ENCODE measurements at places on chromosomes 12 and 14. TPM values are rescaled to one million over a fixed set of nuclear protein-coding genes. Genes with fewer than 3 reads are reported as not detected.

The LMNTD1 gene
- not detected for polyA plus RNA-seq

The RASSF9 gene
- 0.10 TPM for polyA plus RNA-seq

The SVOP gene
- polyA plus RNA-seq = 7.8 TPM

The CLEC12A gene
- not detected for polyA plus RNA-seq

The PUS7L gene
- 0.61 TPM for polyA plus RNA-seq

The TNFAIP2 gene
- polyA plus RNA-seq = 19.6 TPM

The SUSD6 gene
- polyA plus RNA-seq = 35.4 TPM

The FOXN4 gene
- polyA plus RNA-seq = 9.0 TPM

The SYNDIG1L gene
- polyA plus RNA-seq = 0.78 TPM

The RPL36AL gene
- polyA plus RNA-seq = 316 TPM

The DDX54 gene
- 41.9 TPM for polyA plus RNA-seq

The SPTLC2 gene
- 24.8 TPM for polyA plus RNA-seq

The PDE3A gene
- 0.75 TPM for polyA plus RNA-seq

DNA sequence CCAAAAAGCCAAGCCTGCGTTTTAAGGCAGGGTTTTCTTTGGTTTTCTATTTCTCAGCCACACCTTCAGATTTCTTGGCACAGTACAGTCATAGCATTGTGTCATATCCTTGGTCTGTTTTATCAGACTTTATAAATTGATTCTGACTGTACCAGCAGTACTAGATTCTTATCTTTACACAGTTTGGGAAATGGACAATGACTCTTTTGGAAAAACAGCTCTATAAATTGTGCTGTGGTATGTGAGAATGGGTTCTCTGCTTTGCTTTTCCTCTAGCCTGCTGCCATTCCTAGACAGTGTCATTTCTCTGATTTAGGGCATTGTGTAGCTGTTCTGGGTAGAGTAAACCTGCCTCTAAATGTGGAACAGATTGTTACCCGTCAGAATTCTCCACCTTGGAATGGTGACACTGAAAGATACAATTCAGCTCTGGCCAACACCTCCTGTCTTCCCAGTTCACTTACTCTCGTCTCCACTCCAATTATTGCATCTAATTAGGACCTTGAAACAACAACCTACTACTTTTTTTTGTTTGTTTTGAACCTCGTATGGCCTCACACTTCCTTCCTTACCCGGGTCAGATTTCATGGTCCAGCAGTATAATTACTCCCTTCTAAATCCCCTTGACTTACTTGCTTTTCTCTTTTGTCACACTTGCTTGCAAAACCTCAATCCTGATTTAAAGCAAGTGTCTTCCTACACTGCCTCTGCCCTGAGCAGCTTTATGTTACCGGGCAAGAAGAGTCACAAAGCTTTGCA lies 226.3 kb downstream of the ERC1 start:
- no peak for DNase-seq

DNA sequence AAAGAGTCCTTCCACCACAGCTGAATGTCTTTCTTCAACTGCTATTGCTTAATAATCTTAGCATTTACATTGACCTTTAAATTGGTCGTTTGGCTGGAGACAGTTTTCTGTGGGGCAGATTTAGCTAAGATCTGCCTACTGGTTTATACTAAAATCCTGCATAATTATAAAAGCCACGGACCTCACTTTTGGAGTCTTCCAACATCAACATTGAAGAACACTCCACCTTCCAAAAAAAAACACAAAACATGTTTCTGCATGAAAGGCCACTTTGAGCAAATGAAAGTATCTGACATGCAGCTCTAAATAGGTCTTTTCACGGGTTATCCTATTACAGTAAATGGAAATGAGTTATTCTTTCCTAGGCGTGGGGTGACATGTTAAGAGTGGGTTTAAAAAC lies 57.0 kb upstream of the KRR1 start:
- DNase-seq = no peak

DNA sequence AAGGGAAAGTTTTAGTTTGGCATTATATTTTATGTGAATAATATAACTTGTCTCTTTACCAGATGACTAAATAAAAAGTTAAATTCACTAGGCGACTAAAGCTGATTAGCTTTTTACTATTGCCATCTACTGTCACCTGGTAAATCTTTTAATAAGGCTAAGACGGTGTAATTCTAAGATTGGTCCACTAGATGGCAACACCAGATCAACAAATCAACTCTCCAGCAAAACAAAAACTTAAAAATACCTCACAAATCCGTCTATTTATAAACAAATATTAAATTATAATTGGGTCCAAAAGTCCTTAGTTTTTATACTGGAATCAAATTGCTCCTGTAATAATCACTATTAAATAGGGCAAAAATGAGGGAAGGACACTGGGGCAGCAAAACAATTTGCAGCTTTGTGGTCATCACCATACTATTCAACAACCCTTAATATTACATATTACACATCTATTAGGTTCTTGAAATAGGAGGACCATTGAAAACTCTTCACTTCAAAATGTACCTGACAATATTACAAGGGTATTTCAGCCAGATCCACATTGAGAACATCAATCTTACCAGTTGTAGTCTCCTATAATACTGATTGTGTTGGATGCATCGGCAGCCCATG lies 47.9 kb downstream of the GALC start:
- peak; percentile 68 for DNase-seq

DNA sequence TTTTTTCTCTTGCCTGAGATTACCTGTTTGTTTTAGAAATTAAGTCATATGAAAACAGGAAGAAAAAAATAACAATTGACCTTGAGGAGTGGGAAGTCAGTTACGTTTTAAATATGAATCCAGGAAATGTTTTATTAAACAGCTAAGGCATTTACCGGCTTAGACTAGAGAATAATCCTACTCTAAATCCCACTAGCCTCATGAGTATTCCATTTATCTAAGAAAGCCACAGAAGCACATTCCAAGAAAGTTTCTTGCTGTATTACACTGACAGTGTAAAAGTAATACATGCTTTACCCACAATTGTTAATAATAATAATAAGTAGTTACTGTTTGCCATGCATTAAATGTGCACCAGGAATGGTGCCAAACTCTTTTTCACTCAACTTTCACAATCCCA lies 90.9 kb downstream of the BMP4 start:
- DNase-seq = no peak

GRCh38 chr12:45582986-45583659 lies 146.4 kb upstream of the ARID2 start:
- DNase-seq = no peak

DNA sequence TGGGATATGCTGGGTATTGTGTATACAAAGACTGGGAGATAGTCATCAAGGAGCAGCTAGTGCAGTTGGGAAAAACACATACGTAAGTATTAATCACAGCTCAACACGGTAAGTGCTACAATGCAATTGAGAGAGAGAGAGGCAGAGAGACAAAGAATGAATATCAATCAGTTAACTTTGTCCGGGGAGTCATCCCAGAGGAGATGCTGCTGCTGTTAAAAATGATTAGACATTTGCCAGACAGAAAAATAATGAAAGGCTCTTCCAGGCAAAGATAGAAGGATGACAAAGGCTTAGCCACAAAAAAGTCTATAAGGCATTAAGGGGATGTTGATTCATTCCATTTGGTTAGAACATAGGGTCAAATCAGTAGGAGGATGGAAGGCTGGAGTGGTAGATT lies 45.1 kb downstream of the AKAP6 start:
- DNase-seq = peak; percentile 27

DNA sequence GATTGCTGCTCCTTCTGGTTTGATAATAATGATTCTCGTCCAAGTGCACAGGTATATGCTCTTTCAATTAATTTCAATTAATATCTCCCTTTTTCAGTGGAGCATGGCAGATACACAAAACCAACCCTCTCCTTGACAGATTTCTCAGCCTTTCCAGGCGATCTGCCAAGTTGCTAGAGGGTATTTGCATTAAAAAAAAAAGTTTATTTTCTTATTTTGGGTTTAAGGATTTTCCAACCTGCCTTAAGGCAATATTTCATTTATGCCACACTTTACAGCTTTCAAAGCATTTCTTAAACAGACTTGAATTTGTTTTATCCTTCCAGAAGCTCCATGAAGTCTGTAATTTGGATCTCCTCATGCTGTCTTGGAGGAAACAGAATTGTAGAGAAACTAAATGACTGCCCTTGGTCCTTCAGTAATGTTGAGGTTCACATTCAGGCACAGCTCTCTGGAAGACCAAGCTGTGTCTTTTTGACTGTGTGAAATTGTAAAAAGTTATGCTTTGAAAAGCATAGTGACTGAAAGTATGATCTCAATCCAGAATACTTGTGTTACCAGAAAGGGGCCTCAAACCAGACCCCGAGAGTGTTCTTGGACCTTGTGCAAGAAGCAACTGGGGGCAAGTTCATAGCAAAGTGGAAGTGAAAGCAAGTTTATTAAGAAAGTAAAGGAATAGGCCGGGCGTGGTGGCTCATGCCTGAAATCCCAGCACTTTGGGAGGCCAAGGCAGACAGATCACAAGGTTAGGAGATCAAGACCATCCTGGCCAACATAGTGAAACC lies 2.3 kb downstream of the DGLUCY start:
- DNase-seq = peak; percentile 85

- no peak for DNase-seq
Observed at GRCh38 chr14:79578470-79578869, 632.8 kb downstream of the DIO2 start.

- DNase-seq = no peak
Observed at GRCh38 chr12:52645982-52646381, 6.0 kb downstream of the KRT2 start.
